ENCODE measurements at places on chromosomes 2 and 18. TPM values are rescaled to one million over a fixed set of nuclear protein-coding genes. Genes with fewer than 3 reads are reported as not detected.

DNA sequence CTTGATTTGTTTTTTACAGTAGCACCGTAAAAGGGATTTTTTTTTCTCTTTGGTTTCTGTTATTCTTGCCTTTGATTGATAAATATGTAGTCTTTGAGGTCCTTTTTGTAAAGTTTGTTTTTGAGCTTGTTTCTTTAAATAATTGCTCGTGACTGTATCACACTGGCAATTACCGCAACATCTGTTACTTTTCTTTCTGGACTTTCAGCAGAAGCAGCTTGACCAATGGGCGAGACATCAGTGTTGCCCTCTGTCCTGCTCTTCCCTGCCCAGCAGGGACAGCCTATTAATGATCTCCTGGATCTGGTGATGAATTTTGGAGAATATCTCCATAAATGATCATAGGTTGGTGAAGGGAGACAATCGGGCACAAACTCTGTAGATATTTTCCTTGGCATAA lies 74.9 kb downstream of the TDRD15 start:
- no peaks in the 10 kb centered on the region for H3K4me1 ChIP-seq
- H3K27me3 ChIP-seq: no peaks in the 10 kb centered on the region
- no peak for DNase-seq
- no peak overlapping the region for H3K4me3 ChIP-seq
- H3K27ac ChIP-seq: no peak overlapping the region
- no peaks in the 10 kb centered on the region for H3K36me3 ChIP-seq

- no peak for DNase-seq
- H3K36me3 ChIP-seq: no peaks in the 10 kb centered on the region
- no peak overlapping the region for H3K4me3 ChIP-seq
- no peaks in the 10 kb centered on the region for H3K27me3 ChIP-seq
Observed at GRCh38 chr2:142291969-142292368, 161.2 kb upstream of the LRP1B start.

MERTK gene
- 6.7 TPM for total RNA-seq

DNA sequence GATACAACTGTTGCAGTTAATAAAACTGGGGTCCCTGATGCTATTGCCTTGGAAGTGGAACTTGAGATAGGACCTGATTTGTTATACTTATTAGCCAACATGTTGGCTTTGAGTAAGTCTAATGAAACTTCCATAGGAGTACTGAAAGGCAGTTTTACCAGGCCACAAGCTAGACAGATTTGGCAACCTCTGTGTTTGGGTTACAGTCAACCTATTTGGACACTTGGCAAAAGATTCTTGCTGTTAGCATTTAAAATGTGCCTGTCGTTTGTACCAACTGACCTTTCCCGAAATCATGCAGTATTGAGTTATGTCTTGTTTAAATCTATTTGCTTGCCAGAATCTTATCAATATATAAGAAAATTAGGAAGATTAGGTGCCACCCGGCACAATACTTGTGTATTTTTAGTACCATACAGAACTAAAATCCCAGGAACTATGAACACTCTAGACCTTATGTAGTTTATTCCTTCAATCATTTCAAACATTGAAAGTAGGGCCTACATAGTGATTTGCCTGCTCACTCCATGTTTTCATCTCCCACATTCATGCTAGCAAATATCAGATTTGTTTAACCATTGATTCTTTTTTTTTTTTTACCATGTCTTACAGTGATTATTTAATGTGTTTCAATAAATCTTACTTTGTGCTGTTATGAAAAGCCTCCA lies 35.5 kb upstream of the UPP2 start:
- no peak overlapping the region for H3K27ac ChIP-seq
- H3K4me3 ChIP-seq: no peak overlapping the region
- DNase-seq: no peak
- no peaks in the 10 kb centered on the region for H3K4me1 ChIP-seq
- H3K27me3 ChIP-seq: no peaks in the 10 kb centered on the region

RAD51AP2 gene
- 0.89 TPM for total RNA-seq

Data from suprapubic skin (tissue), 4 donors.